ENCODE measurements at places on chromosomes 7 and 10.

DNA sequence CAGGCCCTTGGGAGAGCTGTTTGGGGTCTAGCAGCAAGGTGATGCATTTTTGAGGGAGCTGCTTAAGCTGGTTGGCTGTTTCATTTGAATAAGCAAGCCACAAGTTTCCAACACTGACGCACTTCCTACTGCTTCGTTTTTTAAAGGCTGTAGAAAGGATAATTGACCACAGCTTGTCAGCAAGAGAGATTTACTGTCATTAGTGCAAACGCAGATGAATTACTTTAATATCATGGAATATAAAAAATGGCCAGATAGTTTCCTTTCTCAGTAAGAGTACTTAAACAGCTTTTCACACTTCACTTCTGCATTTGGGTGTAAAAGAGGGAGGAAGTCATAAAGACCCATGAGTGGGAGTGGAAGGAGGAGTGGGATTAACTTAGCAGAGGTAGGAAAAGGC is 61.5 kb downstream of the FZD1 start:
- peak; percentile 52 for DNase-seq

DNA sequence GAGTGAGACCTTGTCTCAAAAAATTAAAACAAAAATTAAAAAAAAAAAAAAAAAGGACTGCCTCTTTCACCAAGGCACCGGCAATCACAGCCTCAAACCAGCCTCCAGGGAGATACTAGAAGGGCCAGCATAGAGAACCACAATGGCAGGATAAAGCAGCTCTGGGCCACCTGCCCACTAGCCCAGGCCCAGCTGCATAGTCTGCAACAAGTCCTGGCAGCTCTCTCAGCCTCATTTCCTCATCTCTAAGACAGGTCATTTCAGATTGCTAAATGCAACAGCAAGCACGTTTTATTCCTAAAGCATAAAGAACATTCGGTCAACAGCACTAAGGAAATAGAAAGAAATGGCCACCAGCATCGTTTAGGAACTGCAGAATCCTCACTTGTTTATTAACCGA is 28.8 kb downstream of the XPNPEP1 start:
- DNase-seq = peak; percentile 69

GRCh38 chr7:64551375-64552142 is 11.3 kb downstream of the ZNF680 start:
- no peak for DNase-seq

DNA sequence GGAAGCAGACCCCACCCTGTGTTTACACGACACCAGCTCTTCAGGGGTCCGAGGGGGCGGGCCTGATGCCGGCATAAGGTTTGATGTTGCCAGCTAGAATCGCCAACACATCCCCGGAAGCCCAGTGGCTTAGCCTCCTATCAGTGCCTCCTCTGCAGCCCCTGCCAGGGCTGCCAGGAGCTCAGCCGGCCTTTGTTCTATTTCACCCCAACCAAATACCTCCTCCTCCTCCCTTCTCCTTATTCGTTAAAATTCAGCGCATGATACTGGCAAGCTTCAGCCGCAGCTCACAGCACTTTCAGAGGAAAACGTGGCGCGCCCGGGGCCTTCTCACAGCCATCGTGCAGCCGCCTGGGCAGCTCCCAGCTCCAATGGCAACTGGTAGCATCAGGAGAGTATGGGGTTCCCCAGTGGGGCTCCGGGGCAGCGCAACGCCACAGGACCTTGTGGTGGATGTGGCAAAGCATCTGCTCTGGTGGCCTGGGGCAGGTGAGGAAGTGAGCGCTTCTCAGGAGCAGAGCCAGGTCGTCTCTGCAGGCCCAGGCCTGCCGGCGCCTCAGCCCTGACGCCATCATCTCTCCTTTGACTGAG is 176.4 kb upstream of the RHEB start:
- no peak for DNase-seq

DNA sequence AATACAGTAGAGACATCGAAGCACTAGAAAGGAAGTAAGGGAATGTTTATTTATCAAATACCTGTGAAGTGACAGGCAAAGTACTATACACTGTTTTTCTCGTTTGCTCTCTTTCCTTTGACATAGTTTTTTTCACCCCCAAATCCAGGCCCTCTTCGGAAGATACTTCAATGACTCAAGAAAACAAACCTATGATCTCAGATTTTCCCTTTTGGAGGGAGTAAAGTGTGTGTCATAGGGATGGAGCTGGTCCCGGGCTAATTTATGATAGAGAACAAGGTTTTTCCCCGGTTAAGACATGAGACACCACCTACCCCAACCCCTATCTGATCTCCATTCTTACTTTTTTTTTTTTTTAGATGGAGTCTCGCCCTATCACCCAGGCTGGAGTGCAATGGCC is 61.7 kb downstream of the MAP3K8 start:
- DNase-seq = no peak

DNA sequence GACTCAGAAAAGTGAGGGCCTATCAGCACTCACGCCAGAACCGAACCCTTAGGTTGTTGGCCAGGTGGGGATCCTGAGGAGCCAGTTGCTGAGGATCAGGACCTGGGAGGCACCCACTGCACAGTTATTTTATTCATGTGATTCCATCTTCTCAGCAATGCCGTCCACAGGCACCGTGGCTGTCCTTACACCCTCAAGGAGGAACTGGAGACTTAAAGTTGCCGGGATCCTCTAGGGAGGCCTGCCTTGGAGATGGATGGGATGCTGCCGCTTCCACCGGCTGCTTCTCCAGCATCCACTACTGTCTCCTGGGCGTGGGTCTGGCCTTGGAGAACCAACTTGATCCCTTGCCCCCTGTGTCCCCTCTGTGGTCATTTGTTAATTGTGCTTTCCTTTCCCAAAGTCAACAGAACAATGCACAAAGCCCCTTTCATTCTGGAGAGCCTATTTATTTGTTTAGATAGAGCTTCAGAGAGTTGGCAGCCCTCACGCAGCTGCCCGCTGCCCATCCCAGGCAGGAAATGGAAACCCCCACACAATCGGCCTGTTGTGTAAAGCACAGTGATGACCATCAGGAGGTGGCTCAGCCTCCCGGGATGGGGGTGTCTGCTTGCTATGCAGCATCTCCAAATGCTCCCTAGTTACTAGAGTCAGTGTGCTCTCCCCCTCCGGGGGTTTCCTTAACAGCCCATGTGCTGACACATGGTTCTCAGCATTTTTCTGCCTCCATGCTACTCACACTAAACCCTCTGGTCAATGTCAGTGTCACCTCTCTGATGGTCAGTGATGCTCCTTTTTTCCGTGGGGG is 52.9 kb upstream of the IGFBP3 start:
- DNase-seq = no peak

GRCh38 chr7:77217474-77218185 is 18.0 kb upstream of the FGL2 start:
- no peak for DNase-seq

DNA sequence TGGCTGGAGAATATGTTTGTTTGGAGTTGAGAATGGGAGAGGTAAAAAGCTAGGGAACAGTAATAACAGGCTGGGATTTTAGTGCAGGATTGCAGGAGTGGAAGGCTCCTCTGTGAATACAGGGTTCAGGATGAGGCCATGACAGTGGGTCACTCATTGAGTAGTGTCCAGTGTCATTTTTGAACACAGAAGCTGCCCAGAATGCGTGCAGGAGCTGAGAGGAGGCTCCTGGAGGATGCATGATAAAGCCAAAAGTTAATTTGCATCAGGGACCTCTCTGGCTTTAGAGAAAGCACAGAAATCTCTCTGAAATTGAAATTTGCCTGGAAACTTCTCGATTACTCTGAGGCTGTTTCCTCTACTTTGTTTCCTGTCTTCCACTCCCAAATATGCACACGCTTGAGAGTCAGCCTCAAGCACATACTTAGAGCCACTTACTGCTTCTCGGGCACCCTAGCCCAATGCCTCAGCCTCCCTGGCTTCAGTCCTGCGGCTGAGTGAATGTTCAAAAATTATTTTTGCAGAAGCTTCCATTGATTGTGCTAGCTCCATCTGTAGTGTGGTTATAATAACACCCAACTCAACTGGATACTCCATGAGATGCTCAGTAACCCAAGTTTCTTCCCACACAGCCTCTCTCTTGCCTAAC is 1.8 kb upstream of the GALNT17 start:
- no peak for DNase-seq

GRCh38 chr10:3857318-3857717 is 72.3 kb upstream of the KLF6 start:
- DNase-seq = no peak

DNA sequence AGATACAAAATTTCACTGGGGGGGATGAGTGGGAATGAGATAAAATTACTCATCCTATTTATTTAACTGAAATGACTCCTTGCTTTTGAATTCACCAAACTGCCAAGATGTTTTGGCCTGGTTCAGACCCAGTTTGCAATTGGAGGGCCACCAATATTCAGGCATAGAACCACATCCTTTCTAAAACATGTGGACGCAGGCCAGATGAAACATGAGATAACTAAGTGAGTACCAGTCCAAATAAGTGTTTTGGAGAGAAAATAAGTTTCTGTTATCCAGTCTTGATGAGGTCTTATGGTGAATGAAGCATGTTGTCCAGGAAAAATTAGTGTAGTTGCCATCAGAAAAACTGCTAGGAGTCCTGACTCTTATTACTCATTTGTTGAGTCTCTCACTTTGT is 36.3 kb upstream of the PDK4 start:
- DNase-seq = peak; percentile 54

DNA sequence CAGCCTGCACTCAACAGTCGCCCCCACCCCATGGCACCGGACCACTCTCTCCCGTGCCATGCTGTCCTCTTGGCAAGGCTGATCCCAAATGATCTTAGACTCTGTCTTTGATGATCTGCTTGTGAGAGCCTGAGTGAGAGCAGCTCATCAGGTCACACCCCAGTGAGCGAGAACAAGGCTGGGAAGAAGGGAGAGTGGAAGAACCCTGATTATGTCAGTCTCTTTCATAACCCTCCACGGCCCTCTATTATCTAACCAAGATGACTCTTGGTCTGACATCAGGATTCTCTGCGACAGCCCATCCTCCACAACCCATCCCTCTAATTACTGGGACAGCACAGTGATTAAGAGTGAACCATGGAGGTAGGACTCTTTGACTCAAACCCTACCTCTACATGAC is 53.1 kb upstream of the C7orf33 start:
- DNase-seq = no peak

DNA sequence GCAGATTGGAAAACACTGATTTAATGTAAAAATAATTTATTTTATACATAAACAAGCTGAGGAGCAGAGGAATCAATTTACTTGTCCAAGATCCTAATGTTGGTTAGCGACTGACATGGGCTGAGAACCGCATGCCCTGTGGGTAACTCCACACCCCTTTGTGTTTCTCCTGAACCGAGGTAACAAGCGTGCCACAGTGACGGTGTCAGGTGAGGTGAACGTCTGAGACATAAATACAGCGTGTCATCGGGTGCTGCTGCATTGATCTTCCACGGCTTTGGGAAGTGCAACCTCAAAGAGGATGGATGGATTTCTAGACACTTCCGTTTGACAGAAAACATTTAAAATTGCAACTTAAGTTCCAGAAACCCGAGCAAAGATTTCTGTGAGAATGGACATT is 386.8 kb upstream of the ADARB2 start:
- DNase-seq = no peak

- DNase-seq = no peak
Measured at GRCh38 chr10:10044922-10045764, 972.5 kb upstream of the CELF2 start.

All from AG20443 (cell line).